H54 (cell line): ENCODE measurements at places on chromosomes 1 and 21.
A peak's percentile ranks its signal among the peaks of the same experiment; 100 is the strongest.

DNA sequence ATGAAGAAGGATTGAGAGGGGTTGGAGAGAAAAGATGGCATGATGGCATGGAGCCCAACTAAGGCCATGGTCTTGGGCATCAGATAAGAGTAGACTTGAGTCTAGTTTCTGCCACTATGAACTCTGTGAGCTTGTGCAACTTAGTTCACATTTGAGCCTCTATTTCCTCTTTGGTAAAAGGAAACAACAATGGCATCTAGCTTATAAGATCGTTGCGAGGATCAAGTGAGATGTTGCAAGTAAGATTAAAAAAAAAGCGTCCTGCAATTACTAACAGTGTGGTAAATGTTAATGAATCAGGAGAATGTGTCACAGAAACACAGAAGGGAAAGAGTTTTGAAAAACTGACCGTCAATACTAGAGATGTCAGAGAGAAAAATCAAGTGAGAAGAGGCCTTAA, 202.9 kb upstream of the FGGY start:
- no peak for DNase-seq

DNA sequence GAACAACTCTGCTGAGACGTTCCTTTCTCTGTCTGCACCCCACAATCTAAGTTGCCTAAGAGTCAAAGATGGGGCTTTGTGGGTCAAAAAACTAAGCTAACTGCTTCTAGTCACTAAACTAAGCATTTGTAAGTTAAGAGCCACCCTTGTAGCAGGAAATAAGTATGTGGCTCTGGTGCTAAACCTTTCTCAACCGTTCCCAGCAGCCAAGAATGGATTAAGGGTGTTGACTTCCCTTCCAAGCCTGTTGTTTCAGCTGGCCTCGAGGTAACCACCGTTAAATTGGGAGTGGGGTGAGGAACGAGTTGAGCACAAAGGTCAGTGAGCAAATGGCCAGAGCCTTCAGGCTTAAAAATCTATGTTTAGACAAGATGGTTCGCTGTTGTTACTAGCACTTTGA, 169.1 kb downstream of the TRIM33 start:
- DNase-seq, result no peak

GRCh38 chr1:66315671-66316070, 218.3 kb upstream of the SGIP1 start:
- peak; percentile 10 for DNase-seq

DNA sequence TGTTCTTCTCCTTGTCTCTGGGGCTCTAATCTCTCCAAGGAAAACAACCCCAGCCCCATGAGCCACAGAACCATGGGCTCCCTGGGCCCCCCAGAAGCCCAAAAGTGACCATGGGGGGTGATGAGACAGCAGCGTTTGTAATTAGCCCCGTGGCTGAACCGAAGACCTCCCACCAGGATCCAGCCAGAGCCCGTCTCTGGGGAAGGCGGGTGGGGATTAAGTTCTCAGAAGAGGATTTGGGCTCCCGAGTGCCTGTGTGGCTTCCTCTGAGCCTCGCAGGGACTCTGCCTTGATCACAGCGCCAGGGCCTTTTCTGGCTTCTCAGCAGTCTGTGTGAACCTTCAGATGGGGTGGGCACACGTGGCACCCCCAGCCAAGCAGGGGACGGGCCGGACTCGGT, 77.0 kb downstream of the ALPL start:
- no peak for DNase-seq

- DNase-seq, result no peak
Measured at GRCh38 chr21:18161841-18162240, 82.8 kb upstream of the CHODL start.

DNA sequence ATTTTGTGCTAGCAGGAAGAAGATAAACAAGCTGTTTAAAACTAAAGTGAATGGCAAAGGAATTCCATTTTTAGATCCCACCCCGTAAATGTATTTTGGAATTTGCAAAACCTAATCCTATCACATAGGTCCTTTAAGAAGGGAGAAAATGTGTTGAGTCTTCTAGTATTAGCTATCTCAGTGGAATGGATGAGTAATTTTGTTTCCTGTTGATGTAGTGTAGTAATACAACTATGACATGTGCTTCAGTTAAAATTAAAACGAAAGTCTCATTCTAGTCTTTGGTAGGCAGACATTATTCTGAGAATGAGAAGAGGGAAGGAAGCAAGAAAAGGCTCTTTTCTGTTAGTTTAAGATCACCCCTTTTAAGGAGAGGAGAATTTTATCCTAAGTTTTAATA, 265.9 kb upstream of the C1orf105 start:
- DNase-seq, result peak; percentile 10

- DNase-seq, result no peak
Measured at GRCh38 chr1:203189951-203190352, 3.4 kb upstream of the CHI3L1 start.

GRCh38 chr1:206467915-206468314, 2.4 kb upstream of the IKBKE start:
- no peak for DNase-seq

DNA sequence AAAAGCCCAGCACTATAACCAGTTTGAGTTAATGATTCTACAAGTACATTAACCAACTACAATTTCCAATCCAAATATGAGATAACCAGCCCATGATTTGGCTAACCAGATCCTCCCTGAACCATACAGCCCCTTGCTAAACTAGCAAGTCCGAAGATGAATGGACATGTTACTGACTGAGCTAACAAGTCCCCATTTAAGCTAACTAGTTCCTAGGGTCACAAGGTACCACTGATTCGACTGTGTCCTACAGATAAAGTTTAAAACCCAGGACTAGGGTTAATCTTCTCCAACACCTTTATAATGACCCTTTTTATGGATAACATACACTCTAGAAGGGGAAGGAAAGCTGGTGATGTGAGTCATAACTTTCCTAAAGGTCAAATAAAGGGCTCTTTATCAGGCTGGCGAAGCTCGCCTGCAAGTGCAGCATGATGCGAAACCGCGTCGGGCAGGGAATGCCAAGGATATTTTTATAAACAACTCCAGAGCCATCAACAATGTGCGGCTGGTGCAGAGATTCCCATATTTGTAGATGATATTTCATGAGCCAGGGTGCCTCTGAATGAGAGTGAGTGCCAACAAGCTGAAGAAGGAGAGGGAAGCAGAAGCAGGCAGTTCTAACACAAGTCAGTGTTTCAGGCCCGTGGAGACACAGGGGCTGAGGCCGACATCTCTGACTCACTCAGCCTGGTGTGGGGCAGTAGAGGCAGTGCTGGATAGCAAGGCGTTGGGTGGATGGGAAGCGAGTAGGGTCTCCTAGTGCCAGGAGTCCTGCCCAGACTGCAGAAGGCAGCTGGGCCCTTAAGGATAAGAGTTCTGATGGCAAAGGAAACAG, 75.6 kb upstream of the ROR1 start:
- DNase-seq, result no peak

DNA sequence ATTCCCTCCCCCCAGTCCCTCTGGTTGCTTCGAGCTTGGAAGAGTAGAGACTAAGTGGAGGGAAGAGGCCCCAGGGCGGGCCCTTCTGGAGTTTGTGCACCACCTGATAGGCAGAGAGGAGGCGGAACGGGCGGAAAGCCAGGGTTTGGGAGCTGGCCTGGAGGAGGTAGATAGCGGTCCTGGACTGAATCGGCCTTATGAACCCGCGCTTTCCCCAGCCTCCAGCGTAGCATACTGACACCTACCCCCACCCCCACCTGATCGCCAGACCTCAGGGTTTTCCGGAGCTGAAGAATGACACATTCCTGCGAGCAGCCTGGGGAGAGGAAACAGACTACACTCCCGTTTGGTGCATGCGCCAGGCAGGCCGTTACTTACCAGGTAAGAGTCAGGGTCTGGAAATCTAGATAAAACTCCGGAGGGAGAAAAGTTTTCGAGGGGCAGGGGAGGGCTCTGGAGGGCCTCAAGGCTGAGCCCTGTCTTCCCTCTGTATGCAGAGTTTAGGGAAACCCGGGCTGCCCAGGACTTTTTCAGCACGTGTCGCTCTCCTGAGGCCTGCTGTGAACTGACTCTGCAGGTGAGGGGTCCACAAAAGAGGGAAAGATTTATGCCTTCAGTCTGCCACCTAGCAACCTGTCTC, 705 bp downstream of the UROD start:
- DNase-seq, result peak; percentile 51

GRCh38 chr1:217369996-217370551, 260.8 kb downstream of the GPATCH2 start:
- no peak for DNase-seq

- DNase-seq, result no peak
Measured at GRCh38 chr1:22332795-22333499, 118.7 kb upstream of the ZBTB40 start.

- DNase-seq, result no peak
Measured at GRCh38 chr1:17244821-17245740, 3.8 kb upstream of the PADI3 start.

DNA sequence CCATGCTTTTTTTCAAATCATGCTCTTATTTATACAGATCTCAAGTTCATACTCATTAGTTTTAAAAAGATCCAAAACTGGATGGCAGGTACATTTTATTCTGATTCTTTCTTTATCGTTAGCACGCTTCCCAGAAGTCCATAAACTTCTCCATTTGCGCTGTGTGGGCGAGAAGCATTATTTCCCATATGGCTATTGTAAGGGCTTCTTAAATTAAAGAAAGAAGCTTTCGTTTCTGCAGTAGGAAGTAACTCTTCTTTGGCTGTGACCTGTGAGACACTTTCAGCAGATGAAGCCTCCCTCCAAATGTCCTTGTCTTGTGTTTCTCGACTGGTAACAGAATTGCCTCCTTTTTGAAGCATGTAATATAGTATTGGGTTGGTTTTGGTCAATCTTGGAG, 100.2 kb downstream of the NRIP1 start:
- DNase-seq, result no peak

- DNase-seq, result no peak
Measured at GRCh38 chr1:94416901-94417727, 1.1 kb upstream of the ABCD3 start.

GRCh38 chr1:114648503-114648902, 21.3 kb downstream of the DENND2C start:
- DNase-seq, result no peak

DNA sequence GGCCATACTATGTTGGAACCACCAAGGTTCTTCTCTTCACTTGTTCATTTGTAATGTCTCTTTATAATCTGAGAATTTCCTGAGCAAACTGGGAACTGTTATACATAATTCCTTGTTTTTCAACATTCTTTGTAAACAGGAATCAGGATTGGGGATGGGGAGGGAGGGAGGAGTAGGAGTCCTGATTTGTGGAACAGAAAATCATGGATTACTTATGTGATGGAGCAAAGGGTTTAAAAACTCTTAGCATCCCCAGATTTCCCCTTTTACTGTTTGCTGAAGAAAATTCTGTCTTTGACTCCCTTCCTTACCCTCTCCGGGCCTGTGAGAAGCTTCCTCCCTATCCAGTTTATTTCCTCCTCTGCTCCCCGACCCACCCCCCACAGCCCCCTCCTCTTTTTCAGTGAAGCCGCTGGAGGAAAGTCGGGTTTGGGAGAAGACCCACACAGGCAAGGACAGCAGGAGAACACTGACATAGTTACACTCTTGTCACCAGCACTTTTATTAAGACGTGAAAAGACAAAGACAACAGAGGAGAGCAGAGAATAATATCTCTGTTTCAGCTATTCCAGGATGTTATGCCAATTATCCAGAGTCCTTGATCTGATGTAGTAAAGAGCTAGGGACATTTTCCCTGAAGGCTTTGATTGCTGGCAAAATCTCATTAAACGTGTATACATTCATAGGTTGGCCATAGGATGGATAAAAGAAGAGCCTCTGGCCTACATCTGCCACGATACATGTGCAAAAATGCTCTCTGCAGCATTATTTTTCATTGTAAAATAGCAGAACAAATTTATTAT, 4.6 kb upstream of the NBPF1 start:
- DNase-seq, result no peak

DNA sequence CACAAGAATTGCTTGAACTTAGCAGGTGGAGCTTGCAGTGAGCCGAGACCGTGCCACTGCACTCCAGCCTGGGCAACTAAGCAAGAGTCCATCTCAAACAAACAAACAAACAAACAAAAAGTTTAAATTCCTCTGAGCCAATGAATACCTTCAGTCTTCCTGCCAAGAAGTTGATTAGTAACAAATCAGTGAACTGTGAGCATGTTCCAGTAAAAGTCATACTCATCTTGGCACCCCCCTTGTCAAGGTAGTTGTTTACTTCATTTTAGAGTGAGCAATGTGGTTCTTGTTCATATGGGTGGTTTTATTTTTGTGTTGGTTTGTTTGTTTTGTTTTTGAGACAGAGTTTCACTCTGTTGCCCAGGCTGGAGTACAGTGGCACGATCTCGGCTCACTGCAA, 18.0 kb upstream of the SLC2A7 start:
- no peak for DNase-seq

DNA sequence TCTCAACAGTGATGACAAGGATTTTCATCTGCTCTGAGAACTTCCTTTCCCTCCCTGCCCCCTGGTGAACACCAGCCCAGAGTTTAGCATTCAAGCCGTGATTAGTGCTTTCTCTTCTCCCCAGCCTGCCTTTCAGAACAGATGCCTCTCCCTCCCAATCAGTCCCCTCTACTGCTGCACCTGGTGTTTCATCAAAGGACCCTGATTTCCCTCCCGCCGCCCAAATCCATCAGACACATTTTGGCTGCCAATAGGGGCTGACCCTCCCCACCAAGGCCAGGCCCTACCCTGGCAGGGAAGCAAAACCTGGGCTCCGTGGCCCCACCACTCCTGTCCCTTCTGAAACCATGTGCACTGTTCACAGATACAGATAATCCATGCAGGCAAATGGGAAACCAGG, 34.0 kb upstream of the KLHDC7A start:
- no peak for DNase-seq

- DNase-seq, result no peak
Measured at GRCh38 chr1:209720326-209720725, 15.7 kb downstream of the HSD11B1 start.

DNA sequence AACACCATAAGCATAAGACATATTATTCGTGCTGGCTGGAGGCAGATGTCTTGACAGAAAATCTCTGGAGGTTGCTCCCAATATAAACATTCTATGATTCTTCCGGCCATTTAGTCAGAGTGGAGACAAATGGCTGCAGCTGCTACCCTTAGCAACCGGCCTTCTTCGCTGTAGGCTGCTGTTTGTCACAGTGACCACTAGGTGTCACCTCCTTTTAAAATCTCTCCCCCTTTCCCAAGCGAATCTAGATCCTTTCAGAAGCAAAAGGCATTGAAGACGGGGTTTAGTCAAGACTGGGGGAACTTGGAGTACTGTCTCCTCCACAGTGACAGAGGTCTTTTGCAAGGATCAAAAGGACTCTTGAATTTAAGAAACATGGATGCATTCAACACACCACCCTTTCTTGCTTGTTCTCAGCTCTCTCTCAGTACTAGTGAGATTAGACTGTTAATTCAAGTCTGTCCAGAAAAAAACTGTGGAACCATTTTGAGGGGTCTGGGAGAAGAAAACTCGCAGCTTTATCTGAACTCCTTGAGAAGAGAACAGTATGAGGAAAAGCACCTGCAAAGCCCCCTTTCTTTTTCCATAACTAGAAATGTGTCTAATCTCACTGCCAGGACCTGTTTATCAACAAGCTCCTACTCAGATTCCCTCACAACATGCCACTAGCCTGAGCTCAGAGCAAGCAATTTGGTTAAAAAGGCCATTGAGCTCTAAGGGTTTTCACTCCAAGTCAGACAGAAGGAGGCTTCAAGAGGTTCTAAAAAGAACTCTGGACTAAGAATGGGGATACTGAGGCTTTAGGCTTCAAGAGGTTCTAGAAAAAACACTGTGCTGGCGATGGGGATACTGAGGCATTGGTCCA, 408.3 kb upstream of the PLXNA2 start:
- DNase-seq, result peak; percentile 34

- DNase-seq, result no peak
Measured at GRCh38 chr21:36654796-36655325, 44.1 kb upstream of the SIM2 start.
